ENCODE measurements at places on chromosomes 7 and 10. TPM values are rescaled to one million over a fixed set of nuclear protein-coding genes. Genes with fewer than 3 reads are reported as not detected.

Gene ADCY1
- total RNA-seq: 0.62 TPM

DNA sequence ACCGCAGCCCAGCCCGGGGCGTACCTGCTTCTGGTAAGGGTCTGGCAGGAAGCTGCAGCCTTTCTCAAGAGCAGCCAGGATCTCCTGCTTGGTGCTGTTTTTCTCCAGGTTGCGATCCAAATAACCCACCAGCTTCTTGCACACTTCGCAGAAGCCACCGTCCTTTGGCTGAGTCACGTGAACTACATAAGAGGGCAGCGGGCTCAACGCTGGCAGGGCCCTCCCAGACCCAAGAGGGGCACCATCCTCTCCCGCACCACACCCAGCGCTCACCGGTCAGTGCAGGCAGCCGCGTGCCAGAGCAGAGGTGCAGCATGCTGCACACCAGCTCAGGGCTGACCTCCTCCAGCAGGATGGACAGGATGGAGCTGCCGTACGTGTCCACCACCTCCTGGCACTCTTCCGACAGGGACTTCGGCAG is 31.6 kb downstream of the PSAP start:
- ATAC-seq: no peak

DNA sequence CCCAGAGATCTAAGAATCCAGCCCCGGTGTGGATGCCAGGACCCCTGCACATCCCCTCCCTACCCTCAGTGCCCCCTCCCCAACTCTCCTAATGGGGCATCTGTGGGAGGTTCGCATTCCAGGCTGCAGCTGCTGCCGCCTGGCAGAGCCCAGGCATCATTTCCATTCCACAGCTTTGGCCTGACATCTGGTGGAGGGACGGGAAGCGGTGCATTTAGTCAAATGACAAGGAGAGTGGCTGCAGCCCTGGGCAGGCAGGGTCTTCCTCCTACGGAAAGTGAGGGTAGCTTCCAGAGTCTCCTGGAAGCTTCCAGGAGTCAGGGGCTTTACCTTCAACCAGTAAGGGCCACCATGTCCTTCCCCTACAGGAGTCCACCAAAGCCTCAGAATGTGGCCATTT is 30.8 kb downstream of the PRLHR start:
- no peak for ATAC-seq

DNA sequence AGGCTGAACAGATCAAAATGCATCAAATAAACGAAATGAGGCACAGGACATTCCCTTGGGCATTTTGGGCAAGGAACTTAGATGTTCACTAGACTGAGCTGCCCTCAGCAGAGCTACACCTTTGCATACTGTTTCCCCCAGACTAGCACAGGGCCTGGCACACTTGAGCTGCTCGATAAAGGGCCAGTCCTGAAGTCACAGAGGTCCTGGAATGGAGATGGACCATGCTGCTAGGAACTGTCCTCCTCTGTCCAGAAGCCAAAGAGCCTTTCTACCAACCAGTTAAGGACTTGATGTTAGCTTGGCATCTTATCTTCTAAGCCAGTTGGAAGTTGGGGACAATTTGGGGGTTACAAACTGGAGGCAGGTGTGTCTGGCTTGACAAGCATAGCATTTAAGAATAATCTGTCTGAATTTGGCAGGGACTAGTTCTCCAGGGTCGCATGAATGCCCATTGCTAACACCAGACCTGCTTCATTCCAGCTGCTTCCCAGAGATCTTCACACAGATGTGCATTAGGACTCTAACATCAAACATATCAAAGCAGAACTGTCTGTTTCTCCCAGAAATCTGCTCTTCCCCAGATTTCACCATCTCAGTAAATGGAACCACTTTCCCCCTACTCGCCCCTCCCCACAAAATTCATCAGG is 152.2 kb upstream of the PDE1C start:
- ATAC-seq: no peak

Gene MEIG1
- not detected for total RNA-seq

Gene H2BK1
- total RNA-seq: not detected

- no peak for ATAC-seq
Observed at GRCh38 chr7:12898620-12899019, 211.2 kb downstream of the ARL4A start.

- no peak for ATAC-seq
Observed at GRCh38 chr10:71580926-71581325, 138.7 kb downstream of the C10orf105 start.

All from gastroesophageal sphincter (tissue), 4 donors.